Thyroid gland (tissue), 4 donors: ENCODE measurements at places on chromosomes 16 and 17. TPM values are rescaled to one million over a fixed set of nuclear protein-coding genes. Genes with fewer than 3 reads are reported as not detected.

GRCh38 chr16:57145046-57146021 is 40.5 kb downstream of the PSME3IP1 start:
- no peak overlapping the region for H3K4me3 ChIP-seq
- H3K27ac ChIP-seq = no peak overlapping the region

DNA sequence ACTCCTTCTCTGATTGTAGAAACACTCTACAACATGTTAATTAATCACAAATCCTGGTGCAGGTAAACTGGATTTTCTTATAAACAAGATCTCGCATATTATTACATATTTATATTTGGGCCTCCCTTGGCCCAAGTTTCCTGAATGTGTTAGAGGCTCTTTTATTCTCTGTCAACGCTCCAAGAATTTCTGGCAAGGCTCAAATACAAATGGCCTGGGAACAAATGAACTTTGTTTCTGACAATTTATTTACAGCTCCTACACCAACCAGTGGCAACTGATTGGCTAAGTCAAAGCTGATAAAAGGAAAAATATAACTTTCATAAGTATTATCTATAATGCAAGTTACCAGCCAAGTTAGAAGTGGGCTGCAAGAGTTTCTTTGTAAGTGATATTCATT is 64.9 kb upstream of the CORO6 start:
- H3K4me3 ChIP-seq = no peak overlapping the region
- no peak for DNase-seq
- H3K27me3 ChIP-seq = no peaks in the 10 kb centered on the region
- no peak overlapping the region for H3K27ac ChIP-seq
- H3K36me3 ChIP-seq = no peaks in the 10 kb centered on the region

GRCh38 chr17:43135454-43135819 is 10.3 kb upstream of the BRCA1 start:
- no peak for DNase-seq
- H3K4me1 ChIP-seq = no peaks in the 10 kb centered on the region
- H3K27ac ChIP-seq = no peak overlapping the region
- H3K36me3 ChIP-seq = no peaks in the 10 kb centered on the region

The CD7 gene
- 0.45 TPM for total RNA-seq

GRCh38 chr17:40530531-40530994 is 29.1 kb upstream of the TNS4 start:
- no peaks in the 10 kb centered on the region for H3K36me3 ChIP-seq
- peak overlapping the region; percentile 94 for H3K27ac ChIP-seq
- H3K27me3 ChIP-seq = no peaks in the 10 kb centered on the region
- H3K4me1 ChIP-seq = peaks cover 53% of the 10 kb centered on the region
- H3K4me3 ChIP-seq = no peak overlapping the region

The RUNDC3A gene
- 1.5 TPM for total RNA-seq
